ENCODE measurements at places on chromosomes 7 and 10. TPM values are rescaled to one million over a fixed set of nuclear protein-coding genes. Genes with fewer than 3 reads are reported as not detected.

DNA sequence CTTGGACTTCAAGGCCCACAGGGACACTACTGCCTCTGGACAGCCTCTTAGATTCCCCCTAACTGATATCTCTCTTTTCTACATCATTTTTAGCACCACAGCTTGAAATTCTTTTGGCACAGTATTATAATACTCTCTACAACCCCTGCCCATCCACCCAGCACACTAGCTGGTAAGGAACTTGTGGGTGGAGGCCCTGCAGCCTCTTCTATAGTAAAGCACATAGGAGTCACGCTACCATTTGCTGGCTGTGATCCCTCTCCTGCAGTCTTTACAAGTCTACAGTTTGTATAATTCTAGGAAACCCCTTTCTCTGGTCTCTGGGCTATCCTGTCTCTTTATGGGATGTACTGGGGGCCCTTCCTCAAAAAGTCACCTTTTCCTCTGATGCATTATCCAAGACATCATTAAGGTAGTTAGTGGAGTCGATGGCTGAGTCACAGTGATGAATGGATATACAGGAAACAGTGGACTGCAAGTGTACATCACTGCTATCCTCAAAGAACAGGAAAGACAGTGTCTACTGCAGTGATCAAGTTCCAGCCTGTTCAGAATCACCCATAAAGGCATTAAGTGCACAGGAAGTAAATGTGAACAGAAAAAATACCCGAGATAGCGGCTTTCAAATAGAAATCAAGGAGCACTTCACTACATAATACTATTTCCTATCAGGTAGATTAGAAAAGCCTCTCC is 54.4 kb downstream of the STK17A start:
- peak; percentile 17 for DNase-seq

DNA sequence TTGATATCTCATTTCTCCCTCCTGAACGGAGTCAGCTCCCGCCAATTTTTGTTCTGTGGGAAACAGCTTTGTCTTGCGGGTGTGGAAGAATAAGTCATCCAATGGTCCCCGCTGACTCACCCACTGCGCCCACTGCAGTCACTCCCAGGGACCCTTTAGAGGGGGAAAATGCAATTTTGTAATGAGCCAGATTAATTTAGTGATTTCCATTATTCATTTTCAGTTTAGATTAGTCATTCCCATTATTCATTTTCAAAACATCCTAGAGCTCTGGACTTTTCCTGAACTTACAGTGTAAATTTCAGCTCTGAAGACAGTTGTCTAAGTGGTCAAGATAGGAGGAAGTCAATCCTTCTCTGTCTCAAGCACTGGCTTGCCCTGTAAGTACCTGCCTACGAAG is 154.9 kb upstream of the TMEM72 start:
- peak; percentile 55 for DNase-seq

Gene RBP4
- total RNA-seq, result not detected

DNA sequence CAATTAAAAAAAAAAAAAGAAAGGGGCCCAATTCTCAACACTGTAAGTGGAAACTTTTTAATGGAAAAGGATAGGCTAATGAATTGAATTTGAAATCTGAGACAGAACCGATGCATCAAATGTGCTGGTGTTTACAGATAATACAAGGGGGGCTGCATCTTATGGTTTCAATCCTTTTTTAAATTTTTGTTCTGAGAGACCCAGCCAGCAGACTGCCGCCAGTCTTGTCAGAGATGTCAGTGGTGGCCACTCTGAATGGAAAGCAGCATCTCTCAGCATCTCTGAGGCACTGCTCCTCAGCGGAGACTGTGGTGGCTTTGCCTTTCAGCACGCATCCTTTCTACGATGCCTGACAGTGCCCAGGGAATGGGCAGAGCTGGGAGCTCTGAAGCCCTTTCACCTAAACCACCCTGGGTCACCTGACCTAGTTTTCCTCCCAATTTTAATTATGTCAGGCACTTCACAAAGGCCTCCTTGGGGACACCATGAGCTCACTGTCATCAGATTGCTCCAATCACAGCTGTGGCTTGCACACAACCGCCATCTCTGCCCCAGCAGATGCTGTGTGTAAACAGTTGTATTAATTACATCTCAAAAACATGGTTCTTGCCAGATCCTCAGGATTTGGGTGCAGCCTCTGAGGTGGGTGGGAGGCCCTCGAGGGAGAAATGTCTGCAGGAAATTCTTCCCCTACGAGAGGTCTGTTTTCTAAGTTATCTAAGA is 81.2 kb downstream of the EGFR start:
- DNase-seq, result no peak

Gene KEL
- total RNA-seq, result 1.2 TPM

DNA sequence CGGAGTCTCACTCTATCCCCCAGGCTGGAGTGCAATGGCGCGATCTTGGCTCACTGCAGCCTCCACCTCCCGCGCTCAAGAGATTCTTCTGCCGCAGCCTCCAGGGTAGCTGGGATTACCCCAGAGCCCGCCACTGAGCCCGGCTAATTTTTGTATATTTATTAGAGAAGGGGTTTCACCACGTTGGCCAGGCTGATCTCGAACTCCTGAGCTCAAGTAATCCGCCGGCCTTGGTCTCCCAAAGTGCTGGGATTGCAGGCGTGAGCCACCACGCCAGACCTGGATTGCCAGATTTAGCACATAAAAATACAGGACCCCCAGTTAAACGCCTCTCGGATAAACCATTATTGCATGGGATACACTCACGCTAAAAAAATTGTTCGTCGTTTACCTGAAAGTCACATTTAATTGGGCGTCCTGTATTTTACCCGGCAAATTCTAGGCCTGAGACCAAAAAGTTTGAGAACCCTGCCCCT is 375 bp upstream of the GATAD1 start:
- DNase-seq, result no peak
